ENCODE measurements at places on chromosomes 12 and 14.
A peak's percentile ranks its signal among the peaks of the same experiment; 100 is the strongest.

DNA sequence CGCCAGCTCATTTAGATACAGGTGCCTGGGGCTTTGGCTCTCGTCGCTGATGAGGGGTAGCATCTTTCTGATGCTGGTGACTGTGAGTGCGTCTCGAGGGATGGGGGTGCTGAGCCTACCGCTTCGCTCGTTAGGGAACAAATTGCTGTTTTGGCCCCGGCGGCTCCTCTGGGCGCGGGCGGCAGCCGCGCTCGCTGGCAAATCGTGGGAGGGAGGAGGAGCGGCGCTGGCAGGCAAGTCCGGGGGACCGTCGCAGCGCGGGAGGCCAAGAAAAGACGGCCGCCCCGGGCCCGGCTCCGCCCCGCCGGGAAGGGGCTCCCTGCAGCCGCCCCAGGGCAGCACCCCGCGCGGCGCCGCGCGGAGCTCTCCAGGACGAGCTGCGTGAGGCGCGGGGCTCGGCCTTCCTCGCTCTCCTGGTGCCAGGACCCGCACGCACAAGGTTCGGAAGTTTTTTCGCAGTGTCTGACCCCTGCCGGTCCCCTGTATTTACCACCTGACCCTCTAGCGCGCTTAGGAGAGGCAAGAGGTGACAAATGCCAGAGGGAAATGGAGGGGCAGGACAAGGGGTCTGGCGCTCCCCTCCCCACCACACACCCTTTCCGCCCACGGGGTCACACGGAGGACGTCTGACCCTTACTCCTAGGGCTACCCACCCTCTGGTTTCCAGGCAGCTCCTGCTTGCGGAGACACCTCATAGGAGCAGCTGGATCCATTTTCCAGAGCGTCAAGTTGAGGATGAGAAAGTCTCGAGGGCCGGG is 899 bp upstream of the KCNH3 start:
- DNase-seq: no peak

DNA sequence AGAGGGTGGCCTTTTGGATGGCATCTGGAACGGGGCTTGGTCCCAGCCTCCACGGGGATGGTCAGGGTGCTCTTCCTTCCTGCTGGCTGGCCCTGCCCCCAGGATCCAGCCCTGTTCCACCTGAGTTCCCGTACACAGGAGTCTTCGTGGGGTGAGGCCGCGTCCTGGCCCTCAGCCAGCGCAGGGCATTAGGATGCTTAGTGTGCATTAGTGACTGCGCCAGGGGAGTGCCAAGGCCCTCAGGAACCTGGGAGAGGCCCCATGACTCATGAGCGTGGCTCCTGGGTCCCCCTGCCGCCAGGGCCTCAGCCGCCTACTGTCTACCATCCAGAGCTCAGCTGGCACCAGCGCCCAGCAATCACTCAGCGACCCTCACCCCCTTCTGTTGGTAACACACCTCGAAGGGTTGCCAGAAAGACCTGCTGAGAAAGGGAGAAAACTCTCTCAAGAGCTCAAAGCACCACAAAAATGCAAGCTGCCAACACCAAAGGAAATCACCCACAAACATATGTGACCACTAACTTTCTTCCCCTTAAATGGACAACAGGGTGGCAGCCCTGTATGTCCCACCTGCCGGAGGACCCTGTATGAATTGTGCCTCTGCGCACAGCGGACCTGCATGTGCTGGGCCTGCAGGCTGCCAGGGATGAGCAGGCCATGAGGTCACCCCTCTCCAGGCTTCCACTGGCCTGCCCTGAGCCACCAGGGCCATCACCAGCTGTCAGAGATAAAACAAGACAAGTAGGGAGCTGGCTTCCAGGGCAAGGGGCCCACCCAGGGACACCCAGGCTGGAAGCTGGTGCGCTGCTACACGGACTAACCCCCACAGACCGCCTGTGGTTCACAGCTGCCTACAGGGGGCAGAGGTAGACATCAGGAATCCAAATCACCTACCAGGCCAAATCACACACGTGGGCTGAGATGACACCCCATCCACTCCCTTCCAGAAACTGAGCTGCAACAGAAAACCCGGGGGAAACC is 28.7 kb downstream of the CCDC85C start:
- DNase-seq: no peak

GRCh38 chr12:5873281-5873919 is 71.7 kb downstream of the ANO2 start:
- no peak for DNase-seq

DNA sequence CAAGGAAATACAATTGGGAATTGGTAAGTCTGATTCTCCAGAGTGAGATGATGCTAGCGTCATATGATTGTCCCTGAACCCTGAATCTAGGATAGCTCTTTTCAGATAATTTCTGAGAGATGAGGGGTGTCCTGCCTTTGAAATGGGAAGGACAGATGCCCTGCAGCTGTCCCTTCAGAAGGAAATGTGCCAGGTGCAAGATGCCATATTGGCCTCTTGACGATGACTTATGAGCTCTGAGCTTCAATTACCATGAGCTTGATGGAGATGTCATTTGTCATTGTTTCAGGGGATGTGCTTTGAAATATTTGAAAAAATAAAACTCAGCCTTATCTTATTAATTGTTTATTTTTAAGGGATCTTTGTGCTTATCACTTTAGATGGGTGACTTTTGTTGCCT is 185.1 kb downstream of the DACT1 start:
- no peak for DNase-seq

- DNase-seq: no peak
These were observed 13.8 kb downstream of the TSPAN9 start for GRCh38 chr12:3091038-3091319.

DNA sequence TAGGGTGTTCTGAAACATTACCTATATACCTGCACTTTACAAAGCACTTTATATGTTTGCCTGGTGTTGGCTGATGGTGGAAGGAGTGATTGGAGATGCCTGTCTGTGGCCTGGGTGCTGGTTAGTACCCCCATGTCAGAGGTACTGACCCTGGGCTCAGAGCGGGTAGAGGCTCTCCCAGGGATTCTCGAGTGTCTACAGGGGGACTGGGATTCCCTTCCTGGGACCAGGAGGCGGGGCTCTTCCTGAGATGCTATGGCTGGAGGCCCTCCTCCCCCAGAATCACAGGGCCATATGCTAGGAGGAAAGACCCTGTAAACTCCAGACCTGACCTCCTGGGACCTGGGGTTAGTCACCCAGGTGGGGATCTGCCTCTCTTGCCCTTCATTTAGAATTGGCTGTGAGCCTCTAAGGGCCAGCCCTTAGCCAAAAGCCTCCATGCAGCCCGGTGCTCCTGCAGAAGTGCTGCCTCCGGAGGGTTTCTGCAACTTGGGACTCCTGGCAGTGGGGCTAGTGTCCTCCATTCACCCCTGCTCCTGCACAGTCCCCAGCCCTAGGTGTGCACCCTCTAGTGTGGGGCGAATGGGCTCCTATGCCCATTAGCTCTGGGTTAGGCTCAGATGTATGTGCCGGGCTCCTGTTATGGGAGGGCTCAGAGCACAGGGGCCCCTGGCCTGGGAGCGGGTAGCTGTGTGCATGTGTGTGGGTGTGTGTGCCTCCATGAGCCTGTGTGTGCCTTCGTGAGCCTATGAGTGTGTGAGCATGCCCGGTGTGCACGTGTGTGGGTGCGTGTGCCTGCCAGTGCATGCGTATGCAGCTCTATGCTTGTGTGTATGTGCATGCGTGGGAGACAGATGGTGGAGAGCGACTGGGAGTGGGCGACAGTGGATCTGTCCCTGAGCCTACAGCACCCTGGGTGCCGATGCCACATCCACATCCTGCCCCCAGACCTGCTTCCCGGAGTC is 36.6 kb downstream of the RTL1 start:
- no peak for DNase-seq

- no peak for DNase-seq
These were observed 449 bp downstream of the THAP2 start for GRCh38 chr12:71664411-71665089.

DNA sequence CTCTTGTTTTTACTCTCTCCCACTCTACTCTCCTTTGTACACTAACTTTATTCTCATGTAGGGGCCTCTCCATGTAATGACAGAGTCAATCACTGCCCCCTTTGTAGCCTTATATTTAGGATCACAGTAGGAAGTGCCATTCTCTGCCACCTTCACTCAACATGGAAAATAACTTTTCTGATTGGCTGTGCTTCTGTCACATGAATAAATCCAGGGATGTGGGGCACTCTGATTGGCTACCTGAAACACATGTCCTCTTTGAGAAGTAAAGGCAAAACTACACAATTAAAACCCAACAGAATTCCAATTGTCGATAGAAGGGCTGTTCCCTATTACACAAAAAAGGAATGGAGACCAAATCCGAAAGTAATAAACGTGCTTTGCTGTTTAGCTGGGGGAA is at the start of gene RNASE9:
RNASE9 (minus strand) TSS at position 87 of the 400 bp plus-strand sequence.
- DNase-seq: no peak

GRCh38 chr12:111359231-111359913 is 9.5 kb downstream of the PHETA1 start:
- no peak for DNase-seq

DNA sequence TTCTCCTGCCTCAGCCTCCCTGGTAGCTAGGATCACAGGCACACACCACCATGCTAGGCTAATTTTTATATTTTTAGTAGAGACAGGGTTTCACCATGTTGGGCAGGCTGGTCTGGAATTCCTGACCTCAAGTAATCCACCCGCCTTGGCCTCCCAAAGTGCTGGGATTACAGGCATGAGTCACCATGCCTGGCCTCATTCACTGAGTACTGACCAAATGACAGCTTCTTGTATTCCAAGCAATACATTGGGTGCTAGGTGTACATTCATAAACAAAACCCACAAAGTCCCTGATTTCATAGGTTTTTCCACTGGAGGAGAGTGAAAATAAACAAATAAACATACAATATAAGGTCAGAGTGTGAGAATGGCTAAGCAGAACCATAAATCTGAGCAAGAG is 136.3 kb downstream of the HELB start:
- DNase-seq: no peak

DNA sequence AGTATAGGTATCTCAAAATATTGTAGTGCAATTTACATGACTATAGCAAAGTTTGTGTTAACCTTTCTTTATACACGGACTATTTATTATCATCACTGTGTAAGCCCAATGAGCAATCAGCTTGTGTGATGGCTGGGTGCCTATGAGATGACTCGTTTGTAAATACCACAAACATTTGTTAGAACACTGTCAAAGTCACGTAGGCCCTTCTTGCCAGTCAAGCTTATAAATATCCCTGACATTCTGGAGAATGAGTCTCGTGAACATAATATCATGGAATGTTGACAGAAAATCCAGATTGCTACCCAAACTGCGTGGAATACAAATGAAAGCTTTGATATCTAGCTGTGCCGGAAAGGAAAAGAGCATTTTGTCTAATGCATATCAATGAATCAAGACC is 648.3 kb upstream of the MDGA2 start:
- no peak for DNase-seq

GRCh38 chr14:88823968-88824313 is 510 bp upstream of the TTC8 start:
- no peak for DNase-seq

GRCh38 chr12:49868952-49869815 is 26.3 kb upstream of the BCDIN3D start:
- peak; percentile 59 for DNase-seq

GRCh38 chr14:91778217-91778616 is 46.3 kb upstream of the CATSPERB start:
- DNase-seq: no peak

- no peak for DNase-seq
These were observed 29.2 kb downstream of the ATF7 start for GRCh38 chr12:53596920-53597363.

DNA sequence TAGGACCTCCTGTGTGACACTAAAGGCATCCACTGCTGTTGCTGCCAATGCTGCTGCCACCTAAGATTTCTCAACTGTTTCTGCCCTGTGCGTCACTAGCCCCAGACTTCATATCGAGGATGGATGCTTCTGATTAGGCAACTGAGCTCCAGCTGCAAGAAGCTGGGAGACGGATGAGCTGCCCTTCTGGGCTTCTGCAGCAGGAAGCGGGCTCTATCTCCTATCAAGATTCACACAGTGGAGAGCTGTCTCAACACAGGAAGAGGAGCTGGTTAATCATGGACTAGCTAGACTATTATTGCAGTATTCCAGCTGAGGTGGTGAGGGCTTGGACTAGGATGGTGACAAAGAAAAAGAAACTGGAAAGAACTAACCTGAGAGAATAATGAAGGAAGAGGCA is 59.2 kb upstream of the PELI2 start:
- DNase-seq: no peak

DNA sequence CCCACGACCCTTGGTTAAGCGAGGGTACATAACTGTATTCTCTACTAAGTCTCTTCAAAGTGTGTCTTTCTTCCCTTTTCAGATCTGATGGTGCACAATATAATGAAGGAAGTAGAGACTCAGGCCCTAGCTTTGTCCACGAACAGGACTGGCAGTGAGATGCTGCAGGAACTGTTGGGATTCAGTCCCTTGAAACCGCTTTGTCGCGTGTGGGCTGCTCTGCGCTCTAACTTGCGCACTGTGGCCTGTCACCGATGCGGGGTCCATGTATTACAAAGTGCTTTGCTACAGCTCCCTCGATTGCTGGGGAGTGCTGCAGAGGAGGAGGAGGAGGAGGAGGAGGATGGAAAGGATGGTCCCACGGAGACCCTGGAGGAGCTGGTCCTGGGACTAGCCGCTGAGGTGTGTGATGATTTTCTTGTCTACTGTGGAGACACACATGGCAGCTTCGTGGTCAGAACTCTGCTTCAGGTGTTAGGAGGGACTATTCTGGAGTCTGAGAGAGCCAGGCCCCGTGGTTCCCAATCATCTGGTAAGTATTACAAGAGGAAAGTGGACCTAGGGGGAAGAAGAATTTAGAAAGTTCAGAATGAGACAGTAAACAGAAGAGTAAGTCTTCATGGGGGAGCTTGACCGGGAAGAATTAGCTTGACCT is 803 bp downstream of the NOP9 start:
- no peak for DNase-seq

- no peak for DNase-seq
These were observed 22.1 kb downstream of the SERPINA1 start for GRCh38 chr14:94366146-94366915.

GRCh38 chr14:101082436-101083384 is 179.2 kb upstream of the RTL1 start:
- DNase-seq: no peak

- DNase-seq: no peak
These were observed 67.0 kb downstream of the DIP2B start for GRCh38 chr12:50571786-50572185.

DNA sequence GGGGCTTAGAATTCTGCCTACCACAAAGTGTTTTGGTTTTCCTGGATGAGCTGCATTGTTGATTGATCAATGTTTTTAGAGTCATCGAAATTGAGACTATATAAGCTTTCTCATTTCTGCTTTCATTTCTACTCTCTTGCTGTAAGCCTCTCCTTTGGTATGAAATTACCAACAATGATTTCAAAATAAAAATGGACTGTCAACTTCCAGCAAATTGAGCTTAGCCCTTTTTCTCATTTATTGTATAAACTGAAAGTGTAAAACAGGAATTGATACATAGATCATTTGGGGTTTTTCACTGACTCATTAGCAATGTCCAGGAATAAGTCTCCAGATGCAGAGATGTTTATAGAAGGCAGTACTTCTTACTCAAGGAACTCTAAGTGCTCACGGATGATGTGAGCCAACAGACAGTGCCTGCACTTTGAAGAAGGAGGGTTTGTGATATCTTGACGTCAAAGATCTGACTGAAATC is 20.0 kb upstream of the PCNX1 start:
- DNase-seq: no peak
